ENCODE measurements at places on chromosomes 5 and 9.

DNA sequence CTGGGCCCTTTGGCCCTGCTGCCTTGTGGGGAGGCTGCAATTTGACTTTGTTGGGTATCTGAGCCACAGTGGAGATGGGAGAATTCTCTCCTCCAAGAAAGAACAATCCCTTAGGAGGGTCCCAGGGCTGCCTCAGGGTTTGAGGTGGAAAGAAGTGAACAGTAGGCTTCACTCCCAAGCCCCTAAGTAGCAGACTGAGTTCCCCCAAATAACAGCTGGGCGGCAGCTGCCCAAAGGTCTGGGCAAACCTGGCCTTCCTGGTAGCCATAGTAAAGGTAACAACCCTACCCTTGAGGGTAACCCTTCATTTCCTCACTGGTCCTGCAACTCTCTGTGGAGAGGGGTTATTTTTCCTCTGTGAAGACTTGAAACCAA is 746 bp downstream of the RGS3 start:
- DNase-seq = no peak

GRCh38 chr5:136802383-136802782 is 437.0 kb upstream of the TRPC7 start:
- DNase-seq = no peak

- DNase-seq = no peak
These were observed 38.9 kb downstream of the RXRA start for GRCh38 chr9:134365115-134365596.

DNA sequence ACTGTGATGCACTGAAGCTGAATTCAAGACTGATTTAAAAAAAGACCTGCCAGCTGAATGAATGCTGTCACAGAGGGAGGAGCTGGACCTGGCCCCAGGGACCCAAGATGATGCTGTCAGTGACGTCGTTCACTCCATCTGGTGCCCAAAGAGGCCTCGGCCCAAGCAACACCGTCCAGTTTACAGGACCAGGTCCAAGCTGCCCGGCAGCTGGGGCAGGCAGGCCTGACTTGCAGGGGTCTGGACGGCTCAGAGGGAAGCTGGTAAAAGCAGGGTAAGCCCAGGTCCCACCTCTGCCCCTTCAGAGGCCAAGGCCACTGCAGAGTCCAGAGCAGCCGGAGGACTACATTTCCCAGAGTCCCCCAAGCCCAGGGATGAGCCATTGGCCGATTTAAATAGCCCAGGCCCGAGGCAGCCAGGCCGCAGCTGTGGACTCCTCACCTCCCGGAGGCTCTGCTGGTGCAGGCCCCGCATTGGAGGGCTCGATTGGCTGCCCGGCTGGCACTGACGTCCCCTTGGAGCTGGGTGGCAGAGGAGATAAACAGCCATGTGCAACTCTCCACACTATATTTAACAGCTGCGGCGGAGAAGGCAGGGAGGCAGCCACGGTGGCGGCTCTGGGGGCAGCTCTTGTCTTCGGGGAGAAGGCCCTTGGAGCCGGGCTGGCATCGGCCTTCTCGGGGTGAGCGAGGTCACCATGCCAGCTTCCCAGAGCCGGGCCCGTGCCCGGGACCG is at the start of gene PLPP7:
PLPP7 (plus strand) TSS at position 423 of the 735 bp plus-strand sequence; CDS start at position 698, 275 bp downstream.
- no peak for DNase-seq

DNA sequence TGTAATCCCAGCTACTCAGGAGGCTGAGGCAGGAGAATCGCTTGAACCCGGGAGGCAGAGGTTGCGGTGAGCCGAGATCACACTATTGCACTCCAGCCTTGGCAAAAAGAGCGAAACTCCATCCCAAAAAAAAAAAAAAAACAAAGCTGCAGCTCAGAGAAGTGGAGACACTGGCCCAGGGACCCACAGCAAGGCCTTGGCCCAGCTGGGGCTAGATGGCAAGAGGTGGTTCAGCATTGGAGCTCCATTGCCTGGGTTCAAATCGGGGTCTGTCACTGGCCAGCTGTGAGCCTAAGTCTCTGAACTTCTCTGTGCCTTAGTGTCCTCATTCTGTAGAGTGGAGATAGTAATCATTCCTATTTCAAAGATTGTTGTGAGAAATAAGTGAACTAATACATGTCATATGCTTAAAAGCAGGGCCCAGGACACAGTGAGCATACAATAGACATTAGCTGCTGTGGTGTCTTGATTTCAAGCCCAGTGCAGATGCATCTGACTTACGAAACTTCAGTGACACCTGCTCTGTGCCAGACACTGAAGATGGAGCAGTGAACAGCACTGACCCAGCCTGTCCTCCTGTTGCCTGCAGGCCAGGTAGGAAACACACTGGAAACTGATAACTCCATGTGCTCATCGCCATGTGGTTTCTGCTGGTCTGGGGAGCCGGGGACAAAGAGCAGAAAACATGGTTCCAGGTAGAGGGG is 127.7 kb downstream of the C9orf50 start:
- no peak for DNase-seq

- no peak for DNase-seq
These were observed 300.0 kb downstream of the PIK3R1 start for GRCh38 chr5:68515514-68515913.

DNA sequence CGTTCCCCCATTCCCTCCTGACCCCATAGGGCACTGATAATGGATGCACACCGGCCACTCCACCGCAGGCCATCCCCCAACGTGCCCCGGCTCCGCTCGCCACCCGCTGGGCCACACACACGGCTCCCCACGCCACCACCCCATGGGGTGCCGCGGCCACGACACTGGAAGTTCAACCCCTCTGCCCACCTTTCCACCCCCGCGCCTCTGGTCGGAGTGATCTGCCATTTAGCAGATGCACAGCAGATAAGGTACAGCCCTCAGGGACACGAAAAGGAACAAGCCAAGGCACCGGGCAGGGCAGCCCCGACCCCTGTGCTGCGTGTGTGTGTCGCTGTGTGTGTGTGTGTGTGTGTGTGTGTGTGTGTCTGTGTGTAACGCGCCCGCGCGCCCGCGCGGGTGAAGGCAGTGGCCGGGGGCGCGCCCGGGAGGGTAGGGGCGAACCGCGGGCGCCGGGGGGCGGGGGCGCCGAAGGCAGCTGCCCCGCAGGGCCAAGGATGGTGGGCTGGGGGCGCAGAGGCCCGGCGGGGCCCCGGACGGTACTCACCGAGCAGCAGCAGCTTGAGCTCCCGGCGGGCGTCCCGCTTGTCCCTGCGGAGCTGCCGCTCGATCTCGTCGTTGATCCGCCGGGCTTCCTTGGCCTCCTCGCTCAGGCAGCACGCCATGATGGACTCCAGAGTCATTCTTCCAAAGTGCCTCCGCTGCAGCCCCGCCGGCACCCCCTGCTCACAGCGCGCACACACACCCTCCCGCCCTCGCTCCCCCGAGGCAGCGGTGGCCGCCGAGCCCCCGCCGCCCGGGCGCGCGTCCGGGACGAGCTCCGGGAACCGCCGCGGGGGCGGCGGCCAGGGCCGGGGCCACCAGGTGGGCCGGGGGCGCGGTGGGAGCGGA is 813 bp downstream of the GNAQ start:
- DNase-seq = peak; percentile 44

GRCh38 chr5:96687812-96688453 is 25.8 kb downstream of the CAST start:
- DNase-seq = no peak

- no peak for DNase-seq
These were observed 3.3 kb upstream of the TSLP start for GRCh38 chr5:111068213-111068612.

DNA sequence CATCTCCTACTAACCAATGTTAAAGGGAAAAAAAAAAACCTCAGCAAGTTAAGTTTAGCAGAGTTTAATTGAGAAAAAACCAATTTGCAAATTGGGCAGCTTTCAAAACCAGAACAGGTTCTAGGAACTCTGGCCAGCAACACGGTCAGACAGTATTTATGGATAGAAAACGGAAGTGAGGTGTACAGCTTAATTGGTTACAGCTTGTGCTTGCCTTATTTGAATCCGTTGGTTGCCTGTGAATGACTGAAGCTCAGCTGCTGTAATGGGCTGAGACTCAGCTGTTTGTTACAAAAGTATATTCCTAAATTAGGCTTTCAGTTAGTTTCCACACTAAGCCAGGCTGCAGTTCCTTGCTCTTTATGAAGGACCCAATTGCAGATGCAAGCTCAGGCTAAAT is 217.0 kb downstream of the SREK1 start:
- no peak for DNase-seq

- no peak for DNase-seq
These were observed 53.9 kb upstream of the PTCH1 start for GRCh38 chr9:95570646-95571045.
